ENCODE measurements at places on chromosomes 7 and 10. TPM values are rescaled to one million over a fixed set of nuclear protein-coding genes. Genes with fewer than 3 reads are reported as not detected.

PLAC9 gene
- total RNA-seq = 15.5 TPM

PDE1C gene
- total RNA-seq = 0.50 TPM

OGA gene
- 213 TPM for total RNA-seq

FGL2 gene
- total RNA-seq = 29.9 TPM

OLAH gene
- not detected for total RNA-seq

KNDC1 gene
- total RNA-seq = 2.3 TPM

UPK3BL2 gene
- 1.9 TPM for total RNA-seq

ABHD11 gene
- 11.6 TPM for total RNA-seq

A1CF gene
- total RNA-seq = not detected

COBL gene
- under 0.01 TPM for total RNA-seq

BTBD16 gene
- total RNA-seq = 0.15 TPM

CFAP69 gene
- 5.5 TPM for total RNA-seq
